Stimulated activated CD8-positive, alpha-beta memory T cell treated with anti-CD3 and anti-CD28 coated beads, Interleukin-15, amount 100 ng/mL, for 48 hours (primary cell): ENCODE measurements at places on chromosomes 1 and 21.

- no peak for DNase-seq
Observed at GRCh38 chr21:41045534-41046268, 122.3 kb upstream of the BACE2 start.

DNA sequence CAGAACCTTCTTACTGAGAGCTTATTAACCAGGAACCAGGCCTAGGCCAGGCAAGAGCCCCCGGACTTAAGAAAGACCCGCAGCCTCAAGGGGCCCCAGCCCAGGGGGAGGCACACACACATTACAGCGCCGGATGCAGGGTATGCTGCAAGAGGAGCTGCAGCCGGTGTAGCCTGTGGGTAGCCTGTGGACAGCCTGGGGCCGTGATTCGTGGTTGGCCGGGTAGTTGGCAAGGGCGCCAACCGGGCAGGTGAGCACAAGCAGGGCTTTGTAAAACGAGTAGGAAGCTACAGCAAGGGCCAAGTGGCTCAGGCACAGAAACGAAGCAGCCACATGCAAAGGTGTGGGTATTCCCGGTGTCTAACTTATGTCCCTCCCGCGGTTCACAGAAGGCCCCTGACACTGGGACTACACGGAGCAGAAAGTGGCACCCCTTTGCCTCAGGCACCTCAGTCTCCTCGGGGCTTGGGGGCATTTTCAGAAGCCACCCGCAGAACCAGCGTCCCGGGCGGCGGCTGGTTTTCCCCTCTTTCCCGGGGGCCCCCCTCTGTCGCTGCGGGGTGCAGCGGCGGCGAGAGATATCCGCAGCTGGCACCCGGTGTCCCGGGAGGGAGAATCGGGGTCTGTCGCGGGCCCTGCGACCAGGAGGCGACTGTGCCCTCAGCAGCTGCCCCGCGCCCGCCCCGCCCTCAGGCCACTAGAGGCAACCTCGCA is 40.8 kb downstream of the KIAA1614 start:
- DNase-seq, result no peak

DNA sequence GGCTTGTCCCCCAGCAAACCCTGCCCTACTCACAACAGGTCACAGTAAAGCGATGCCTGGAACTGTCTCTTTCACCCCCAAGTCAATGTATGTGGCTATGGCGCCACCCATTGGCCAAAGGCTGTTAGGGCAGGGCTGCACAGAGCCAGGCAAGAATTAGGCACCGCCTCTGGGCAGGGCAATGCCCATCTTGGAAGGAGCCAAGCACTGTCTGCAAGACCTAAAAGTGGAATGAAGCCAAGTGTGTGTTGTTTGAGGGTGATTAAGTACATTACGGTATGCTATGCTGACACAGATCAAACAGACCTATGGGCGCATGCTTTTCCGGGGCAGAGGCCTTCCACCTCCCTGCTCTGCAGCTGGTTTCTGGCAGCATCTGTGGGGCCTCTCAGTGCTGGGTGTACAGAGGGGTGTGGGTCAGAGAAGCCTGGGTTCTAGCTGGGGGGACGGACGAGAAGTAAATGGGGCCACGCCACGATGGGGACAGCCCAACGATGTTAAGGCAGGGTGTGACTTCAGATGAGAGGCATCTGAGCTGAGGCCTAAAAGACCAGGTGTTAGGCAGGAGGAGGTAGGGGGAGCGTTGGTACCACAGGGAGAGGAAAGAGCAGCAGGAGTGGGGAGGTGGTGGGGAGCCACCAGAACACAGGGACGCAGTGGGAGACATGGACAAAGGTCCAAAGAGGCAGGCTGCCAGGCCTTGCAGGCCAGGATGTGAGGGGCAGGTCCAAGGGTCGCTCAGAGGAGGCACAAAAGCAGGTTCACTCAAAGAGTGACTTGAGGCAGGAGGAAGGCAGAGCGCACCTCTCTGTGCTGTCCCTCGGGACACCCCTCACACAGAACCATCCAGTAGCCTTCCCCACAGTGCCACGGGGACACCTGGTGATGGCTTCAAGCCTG is 49.8 kb downstream of the ACOT7 start:
- DNase-seq, result no peak

DNA sequence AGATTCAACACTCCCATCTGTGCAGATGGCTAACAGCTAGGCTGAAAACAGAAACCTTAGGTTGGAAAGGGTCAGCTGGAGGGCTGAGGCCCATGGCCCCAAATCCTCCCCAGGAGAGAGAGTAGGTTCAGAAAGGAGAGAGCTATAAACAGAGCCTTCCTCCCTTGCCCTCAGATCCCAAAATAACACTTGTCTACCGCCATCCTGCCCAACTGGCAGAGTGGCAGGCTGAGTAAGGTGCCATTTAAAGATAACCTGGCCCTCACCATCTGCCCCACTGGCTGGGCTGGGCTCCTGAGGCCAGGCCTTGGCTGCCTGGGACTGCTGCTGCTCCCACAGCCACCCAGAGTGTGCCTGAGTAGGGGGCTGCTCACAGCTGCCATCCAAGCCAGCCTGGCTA is 4.3 kb upstream of the SHISA4 start:
- no peak for DNase-seq

GRCh38 chr21:43783098-43783700 is 6.2 kb upstream of the RRP1 start:
- DNase-seq, result no peak

DNA sequence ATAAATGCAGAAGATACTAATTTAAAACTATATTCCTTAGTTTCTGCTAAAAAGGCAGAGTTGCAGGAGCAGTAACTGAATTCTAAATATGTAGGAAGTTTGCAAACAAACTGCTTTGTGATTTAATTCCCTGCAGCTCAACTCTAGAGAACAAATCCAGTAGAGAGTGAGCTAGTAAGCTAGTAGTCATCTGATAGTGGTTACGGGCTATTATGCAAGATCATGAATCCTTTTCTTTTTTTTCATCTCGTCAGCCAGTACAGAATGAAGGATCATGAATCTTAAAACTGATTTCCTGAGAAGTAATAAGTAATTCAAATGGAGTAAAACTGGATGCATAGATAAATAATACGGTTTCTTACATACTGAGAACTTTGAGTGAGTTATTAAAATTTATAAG is 3.3 kb downstream of the DPH5 start:
- DNase-seq, result no peak

DNA sequence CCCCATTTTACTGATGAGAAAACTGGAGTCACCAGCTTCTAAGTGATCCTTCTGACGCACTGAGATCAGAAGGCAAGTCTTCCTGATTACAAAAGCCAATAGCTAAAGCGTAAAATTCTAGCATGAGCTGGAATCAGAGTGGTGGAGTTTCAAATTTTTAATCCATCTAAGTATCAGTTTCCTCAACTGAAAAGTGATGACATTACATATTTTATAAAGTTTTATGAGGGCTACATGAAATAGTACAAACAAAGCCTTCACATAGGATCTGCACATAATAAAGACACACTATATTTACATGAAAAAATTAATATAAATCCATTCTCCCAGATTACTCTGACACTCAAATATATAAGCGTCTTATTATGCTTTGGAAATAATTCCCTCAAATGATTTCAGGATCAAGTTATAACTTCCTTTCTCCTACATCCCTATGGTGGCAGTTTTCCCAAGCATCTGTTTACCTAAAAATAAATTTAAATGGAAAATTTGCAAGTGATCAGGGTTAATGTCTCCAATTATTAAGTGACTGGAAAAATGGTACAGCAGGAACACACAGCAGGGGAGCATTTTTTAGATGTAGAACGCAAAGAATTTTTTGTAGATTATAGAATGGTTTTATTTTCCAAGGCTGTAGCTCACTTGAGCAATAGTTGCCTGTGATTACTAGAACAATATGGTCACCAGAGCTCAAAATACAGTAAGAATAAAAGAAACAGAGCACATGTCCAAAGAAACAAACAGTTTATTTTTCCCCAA is 490.4 kb upstream of the C1orf87 start:
- no peak for DNase-seq

DNA sequence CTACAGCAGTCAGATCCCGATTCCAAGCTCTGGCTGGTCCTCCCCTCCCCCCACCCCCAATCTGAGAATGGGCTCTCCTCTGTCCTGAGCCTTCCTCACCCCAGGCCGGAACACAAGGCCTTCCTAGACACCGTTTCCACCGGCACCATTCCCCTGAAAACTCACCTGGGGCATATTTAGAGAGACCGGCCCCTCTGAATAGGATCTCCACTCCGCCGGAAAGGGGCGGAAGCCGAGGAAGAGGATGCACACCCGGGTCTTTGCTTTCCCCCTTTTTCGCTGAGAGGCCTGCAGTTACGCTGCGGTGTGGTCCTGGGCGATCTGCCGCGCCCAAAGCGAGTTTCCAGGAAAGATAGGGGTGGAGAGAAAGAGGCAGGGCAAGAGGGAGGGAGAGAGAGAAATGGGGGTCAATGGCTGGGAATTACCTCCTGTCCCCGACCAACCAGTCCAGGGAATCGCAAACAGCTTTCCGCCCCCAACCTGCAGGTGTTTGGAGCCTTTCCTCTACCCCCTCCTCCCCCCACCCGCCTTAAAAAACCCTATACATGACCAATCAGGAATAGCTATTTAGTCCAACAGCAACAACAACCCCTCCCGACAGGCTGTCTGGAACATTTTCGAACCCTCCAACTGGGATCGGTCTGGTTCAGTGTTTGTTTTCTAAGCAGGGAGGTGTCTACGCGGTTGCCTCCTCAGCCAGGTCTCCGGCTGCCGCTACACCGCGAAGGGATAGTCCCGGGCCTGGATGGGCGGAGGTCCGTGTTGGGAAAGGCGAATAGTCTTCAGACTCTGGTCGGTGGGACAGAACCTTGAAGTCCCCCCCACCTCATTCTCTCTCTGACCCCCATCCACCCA is 2.8 kb downstream of the TAL1 start:
- DNase-seq, result no peak

DNA sequence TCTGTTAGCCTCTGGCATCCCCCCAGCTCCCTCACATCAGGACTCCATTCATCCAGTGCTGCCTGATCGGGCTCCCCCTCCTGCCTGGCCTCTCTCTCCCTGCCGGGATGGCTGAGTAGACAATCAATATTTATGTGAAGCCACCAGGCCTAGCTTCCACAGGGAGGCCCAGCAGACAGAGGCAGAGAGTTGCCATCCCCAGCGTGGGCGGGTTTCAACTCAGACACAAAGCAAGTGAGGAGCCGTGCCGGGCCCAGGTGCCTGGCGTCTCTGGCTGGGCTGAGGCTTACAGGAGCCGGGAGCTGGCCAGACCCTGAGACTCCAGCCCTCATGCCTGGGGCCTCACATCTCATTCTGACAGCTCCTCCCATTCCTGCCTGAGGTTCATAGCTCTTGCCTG is 34.5 kb upstream of the ATP2B4 start:
- DNase-seq, result no peak
